ENCODE measurements at places on chromosomes 2 and 18.

- no peak for DNase-seq
These were observed 140.2 kb downstream of the TGIF1 start for GRCh38 chr18:3590096-3590630.

DNA sequence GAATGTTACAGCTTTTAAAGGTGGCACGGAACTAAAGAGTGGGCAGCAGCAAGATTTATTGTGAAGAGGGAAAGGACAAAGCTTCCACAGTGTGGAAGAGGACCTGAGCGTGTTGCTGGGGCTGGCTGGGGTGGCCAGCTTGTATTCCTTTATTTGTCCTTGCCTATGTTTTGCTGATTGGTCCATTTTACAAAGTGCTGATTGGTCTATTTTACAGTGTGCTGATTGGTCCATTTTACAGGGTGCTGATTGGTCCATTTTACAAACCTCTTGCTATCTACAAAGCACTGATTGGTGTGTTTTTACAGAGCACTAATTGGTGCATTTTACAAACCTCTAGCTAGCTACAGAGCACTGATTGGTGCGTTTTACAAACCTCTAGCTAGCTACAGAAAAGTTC lies 109.7 kb upstream of the DDX18 start:
- DNase-seq: no peak

DNA sequence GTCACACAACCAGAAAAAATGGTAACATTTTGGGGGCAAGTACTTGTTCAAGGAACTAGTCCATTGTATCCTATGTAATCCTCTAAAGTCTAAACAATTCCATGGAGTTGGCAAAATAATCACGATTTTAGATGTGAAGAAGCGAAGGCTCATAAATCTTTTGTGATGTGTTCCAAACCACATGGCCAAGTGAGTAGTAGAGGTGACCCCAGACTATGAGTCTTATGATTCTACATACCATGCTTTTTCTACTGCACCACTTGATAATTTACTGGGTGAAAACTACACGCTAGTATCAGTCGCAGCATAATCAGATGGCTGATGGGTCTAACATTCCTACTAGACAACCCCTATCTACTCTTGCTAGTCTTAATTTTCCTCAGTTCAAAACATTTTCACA lies 371.4 kb downstream of the OSR1 start:
- DNase-seq: no peak

GRCh38 chr18:63444580-63444979 lies 22.3 kb upstream of the VPS4B start:
- no peak for DNase-seq

DNA sequence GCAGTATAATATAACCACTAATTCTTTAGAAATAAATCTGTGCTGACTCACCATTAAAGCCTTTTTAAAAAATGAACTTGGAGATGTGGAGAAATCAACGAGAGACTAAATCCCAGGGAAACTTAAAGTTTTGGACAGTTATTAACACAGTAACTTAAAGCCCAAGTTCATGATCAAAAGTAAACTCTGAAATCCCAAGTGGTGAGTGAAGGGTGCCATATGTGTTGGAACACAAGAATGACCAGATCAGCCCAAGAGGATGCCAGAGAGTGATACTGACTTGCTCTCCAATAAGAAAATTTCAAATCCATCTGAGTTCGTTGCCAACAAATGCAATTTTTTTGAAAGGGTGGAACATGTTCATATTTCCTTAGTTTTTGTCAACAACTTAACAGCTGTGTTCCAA lies 838.1 kb upstream of the ACVR2A start:
- DNase-seq: no peak

DNA sequence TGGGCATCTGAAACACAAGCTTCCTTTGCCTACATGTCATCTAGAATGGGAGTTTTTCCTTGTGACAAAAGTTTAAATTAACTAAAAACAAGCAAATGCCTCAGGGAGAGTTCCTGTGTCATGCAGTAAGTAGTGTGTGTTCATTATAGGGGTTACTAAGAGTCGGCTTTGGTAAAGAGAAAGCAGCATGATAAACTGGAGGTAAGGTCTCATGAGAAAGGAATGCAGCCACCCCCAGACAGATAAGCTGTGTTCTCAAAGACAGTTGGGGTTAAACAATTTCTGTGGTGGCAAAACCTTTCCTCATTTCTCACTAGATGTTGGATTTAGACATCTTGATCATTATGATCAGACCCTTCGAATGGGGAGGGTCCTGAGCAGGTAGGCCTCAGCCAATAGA lies 129.7 kb downstream of the MAP4K4 start:
- no peak for DNase-seq

DNA sequence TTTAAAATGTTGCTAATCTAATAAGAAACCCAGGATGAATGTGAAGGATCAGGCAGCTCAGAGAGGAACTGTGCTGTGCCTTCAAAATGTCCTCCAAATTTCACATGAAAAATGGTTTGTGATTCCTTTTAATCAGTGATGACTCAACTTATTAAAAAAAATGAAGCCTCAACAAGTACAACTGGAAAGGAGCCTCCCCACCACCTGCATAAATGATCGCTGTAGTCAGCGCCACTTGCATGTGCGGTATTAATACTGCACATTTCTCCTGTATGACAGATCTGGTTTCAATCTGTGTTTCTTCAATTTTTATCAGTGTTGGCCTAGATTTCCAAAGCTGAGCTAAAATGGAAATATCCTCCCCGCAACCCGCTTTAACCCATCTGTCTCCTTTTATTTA lies 115.0 kb upstream of the TMEM200C start:
- DNase-seq: no peak

Data from H1 (cell line).